SK-N-SH (cell line): ENCODE measurements at places on chromosomes 6 and 20. TPM values are rescaled to one million over a fixed set of nuclear protein-coding genes. Genes with fewer than 3 reads are reported as not detected.

GRCh38 chr6:14349507-14349906 lies 231.9 kb downstream of the CD83 start:
- no peaks in the 10 kb centered on the region for H3K36me3 ChIP-seq
- no peak for DNase-seq
- no peak overlapping the region for H3K4me3 ChIP-seq
- H3K27me3 ChIP-seq: no peaks in the 10 kb centered on the region
- H3K4me1 ChIP-seq: no peaks in the 10 kb centered on the region
- H3K27ac ChIP-seq: no peak overlapping the region

- no peaks in the 10 kb centered on the region for H3K36me3 ChIP-seq
- peaks cover 35% of the 10 kb centered on the region for H3K27me3 ChIP-seq
- no peak overlapping the region for H3K27ac ChIP-seq
- no peak for DNase-seq
Observed at GRCh38 chr6:88165087-88165843, 882 bp downstream of the CNR1 start.

DNA sequence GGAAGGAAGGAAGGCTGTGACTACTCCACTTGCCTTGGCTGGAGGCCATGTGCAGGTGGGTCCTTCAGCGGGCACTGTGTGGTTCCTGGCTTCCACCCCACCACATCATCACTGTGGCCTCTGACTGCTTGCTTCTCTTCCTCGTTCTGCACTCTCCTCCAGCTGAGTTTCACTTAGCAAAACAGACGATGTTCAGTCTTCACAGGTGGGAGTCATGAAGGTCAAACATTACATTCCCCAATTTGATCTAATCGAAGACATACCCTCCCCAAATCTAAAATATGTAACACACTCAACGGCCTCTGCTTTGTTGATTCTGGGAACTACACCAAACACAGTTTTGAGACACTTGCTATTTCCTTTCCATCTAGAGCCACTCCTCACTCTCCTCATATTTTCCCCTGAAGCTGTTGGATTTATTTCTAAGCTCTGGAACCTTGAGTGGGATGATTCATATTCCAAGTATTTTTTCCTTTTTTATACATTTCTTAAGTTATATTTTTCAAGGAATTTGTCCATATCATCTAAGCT lies 132.5 kb upstream of the FOXA2 start:
- H3K4me1 ChIP-seq: no peaks in the 10 kb centered on the region
- no peaks in the 10 kb centered on the region for H3K36me3 ChIP-seq
- H3K4me3 ChIP-seq: 0 out of 2 replicates have a peak overlapping the region, but pooled peaks have one; percentile 11

DNA sequence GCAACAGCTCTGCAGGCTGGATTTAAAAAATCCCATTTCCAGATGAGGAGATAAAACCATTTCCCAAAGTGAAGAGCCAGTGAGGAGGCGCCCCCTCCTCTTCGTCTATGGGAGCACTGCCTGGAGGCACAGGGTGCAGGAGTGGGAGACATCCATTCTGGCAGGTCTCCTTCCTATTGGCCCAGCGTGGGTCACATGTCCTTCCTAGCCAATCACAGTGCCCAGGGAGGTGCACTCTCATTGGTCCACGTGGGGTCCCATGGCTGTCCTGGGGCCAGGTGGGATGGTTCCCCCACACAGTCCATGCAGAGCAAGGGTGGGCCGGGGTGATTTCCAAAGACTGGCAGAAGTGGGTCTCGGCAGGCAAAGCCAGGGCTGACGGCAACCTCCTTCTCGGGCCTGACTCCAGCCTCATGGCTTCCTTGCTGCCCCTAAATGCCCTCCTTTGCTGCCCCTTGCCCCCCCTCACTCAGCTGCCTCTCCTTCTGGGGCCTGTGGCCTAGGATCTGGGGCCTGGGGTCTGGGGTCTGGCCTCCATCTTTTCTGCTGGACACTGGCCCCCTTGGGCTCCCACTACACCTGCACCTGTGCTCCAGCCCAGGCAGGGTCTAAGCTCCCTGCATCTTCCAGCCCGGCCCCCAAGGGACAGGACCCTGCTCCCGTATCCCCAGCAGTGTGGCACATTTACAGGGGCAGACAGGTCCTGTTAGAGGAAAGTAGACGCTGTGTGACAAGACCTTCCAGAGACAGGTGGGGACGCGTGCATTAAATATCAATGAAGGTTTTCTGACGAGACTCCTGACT lies 231.7 kb downstream of the TAF4 start:
- no peak overlapping the region for H3K4me3 ChIP-seq
- no peak overlapping the region for H3K27ac ChIP-seq
- H3K4me1 ChIP-seq: no peaks in the 10 kb centered on the region
- no peaks in the 10 kb centered on the region for H3K36me3 ChIP-seq
- peak; percentile 49 for DNase-seq

- no peaks in the 10 kb centered on the region for H3K27me3 ChIP-seq
- H3K27ac ChIP-seq: no peak overlapping the region
- no peak for DNase-seq
- H3K36me3 ChIP-seq: no peaks in the 10 kb centered on the region
- H3K4me3 ChIP-seq: no peak overlapping the region
Observed at GRCh38 chr6:37727996-37728395, 30.3 kb upstream of the MDGA1 start.

DNA sequence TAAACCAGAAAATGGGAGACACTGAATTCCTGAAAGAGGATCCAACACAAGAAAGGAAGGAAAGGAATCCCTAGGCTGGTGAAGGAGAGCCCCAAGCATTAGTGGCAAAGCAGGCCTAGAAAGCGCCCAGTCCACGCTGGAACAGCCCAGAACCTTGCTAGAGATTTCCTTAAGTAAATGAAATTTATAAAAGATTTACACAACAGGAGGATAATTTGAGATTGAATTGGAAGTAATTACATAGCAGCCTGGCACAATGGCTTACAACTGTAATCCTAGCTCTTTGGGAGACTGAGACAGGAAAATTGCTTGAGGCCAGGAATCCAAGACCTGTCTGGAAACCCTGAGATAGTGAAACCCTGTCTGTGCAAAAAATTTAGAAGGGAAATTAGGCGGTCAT lies 26.8 kb upstream of the C20orf144 start:
- H3K36me3 ChIP-seq: peaks cover 25% of the 10 kb centered on the region
- no peaks in the 10 kb centered on the region for H3K4me1 ChIP-seq
- no peak overlapping the region for H3K27ac ChIP-seq
- DNase-seq: no peak
- H3K4me3 ChIP-seq: no peak overlapping the region

GRCh38 chr6:168783720-168784119 lies 342.7 kb downstream of the SMOC2 start:
- no peak for DNase-seq
- no peaks in the 10 kb centered on the region for H3K36me3 ChIP-seq
- no peaks in the 10 kb centered on the region for H3K27me3 ChIP-seq
- peaks cover 20% of the 10 kb centered on the region; the same call in 1 of the 2 replicates for H3K4me1 ChIP-seq
- H3K4me3 ChIP-seq: no peak overlapping the region

GRCh38 chr20:13341737-13342393 lies 120.8 kb downstream of the ISM1 start:
- no peaks in the 10 kb centered on the region for H3K4me1 ChIP-seq
- H3K27ac ChIP-seq: no peak overlapping the region
- DNase-seq: no peak
- H3K27me3 ChIP-seq: no peaks in the 10 kb centered on the region

- no peak overlapping the region for H3K27ac ChIP-seq
- no peaks in the 10 kb centered on the region; the same call in 1 of the 2 replicates for H3K4me1 ChIP-seq
- H3K4me3 ChIP-seq: no peak overlapping the region
- no peaks in the 10 kb centered on the region for H3K36me3 ChIP-seq
- no peak for DNase-seq
Observed at GRCh38 chr6:49551866-49552129, 1.3 kb downstream of the C6orf141 start.

- H3K27me3 ChIP-seq: 0 out of 2 replicates have a peak, but pooled peaks cover 6% of the 10 kb centered on the region
- no peak for DNase-seq
- H3K4me1 ChIP-seq: no peaks in the 10 kb centered on the region
- H3K27ac ChIP-seq: no peak overlapping the region
Observed at GRCh38 chr20:63226042-63226943, 9.4 kb upstream of the BIRC7 start.

DNA sequence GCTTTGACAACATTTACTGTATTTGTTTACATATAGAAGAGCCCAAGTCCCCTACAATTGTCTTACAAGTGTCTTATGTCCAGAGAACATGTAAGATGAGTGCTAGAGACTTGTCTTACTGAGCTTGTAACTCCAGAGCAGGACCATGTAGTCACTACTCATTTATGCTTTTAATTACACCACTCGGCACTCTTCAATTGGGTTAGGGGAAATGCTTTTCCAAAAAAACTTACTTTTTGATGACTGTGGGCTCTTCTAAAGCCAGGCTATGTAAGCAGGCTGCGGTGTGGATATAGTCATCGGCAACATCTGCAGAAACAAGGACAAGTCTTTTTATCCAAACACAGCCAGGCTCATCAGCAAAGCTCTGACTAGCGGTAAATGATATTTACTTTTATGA lies 18.7 kb downstream of the SNX5 start:
- H3K27me3 ChIP-seq: no peaks in the 10 kb centered on the region
- no peak overlapping the region for H3K27ac ChIP-seq
- H3K4me1 ChIP-seq: no peaks in the 10 kb centered on the region
- no peak for DNase-seq
- peaks cover 91% of the 10 kb centered on the region for H3K36me3 ChIP-seq
- H3K4me3 ChIP-seq: no peak overlapping the region

- no peaks in the 10 kb centered on the region for H3K36me3 ChIP-seq
- peaks cover 9% of the 10 kb centered on the region; the same call in 1 of the 2 replicates for H3K27me3 ChIP-seq
- no peak overlapping the region for H3K27ac ChIP-seq
- no peak for DNase-seq
- H3K4me1 ChIP-seq: no peaks in the 10 kb centered on the region
- H3K4me3 ChIP-seq: no peak overlapping the region
Observed at GRCh38 chr6:130908188-130908587, 81.0 kb downstream of the SMLR1 start.

GRCh38 chr6:167980911-167981580 lies 16.4 kb upstream of the KIF25 start:
- no peaks in the 10 kb centered on the region for H3K36me3 ChIP-seq
- H3K4me3 ChIP-seq: no peak overlapping the region
- H3K27ac ChIP-seq: no peak overlapping the region
- H3K27me3 ChIP-seq: no peaks in the 10 kb centered on the region
- no peak for DNase-seq
- no peaks in the 10 kb centered on the region for H3K4me1 ChIP-seq

GRCh38 chr6:45505470-45505869 lies 127.7 kb upstream of the SUPT3H start:
- no peak for DNase-seq
- H3K36me3 ChIP-seq: peaks cover 4% of the 10 kb centered on the region
- no peak overlapping the region for H3K4me3 ChIP-seq
- H3K27ac ChIP-seq: no peak overlapping the region
- H3K4me1 ChIP-seq: peaks cover 12% of the 10 kb centered on the region; the same call in 1 of the 2 replicates

- H3K4me1 ChIP-seq: no peaks in the 10 kb centered on the region; the same call in 1 of the 2 replicates
- no peak overlapping the region for H3K4me3 ChIP-seq
- H3K27me3 ChIP-seq: no peaks in the 10 kb centered on the region
- H3K27ac ChIP-seq: no peak overlapping the region
- no peak for DNase-seq
Observed at GRCh38 chr6:13302291-13302690, 26.0 kb downstream of the TBC1D7 start.

DNA sequence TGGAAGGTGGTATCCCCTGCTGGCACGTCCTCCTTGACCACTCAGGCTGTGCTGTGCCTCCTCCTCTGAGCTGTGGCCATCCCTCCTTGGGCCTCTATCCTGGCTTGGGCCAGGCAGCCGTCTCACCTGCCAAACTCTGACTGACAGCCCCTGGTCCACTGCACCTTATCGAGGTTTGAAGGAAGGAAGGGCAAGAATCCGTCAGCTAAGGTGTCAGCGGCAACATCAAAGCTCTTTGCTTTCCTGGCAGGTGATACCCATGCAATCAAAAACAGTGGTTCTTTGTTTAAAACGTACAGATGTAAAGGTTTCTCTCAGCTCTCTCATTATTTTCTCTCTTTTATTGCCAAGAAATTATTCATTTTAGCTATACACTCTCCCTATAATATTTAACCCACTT lies 203.9 kb downstream of the TBXT start:
- no peak for DNase-seq
- H3K4me1 ChIP-seq: peaks cover 2% of the 10 kb centered on the region; the same call in 1 of the 2 replicates
- H3K27ac ChIP-seq: no peak overlapping the region
- H3K4me3 ChIP-seq: no peak overlapping the region
- no peaks in the 10 kb centered on the region for H3K36me3 ChIP-seq
- H3K27me3 ChIP-seq: no peaks in the 10 kb centered on the region

DNA sequence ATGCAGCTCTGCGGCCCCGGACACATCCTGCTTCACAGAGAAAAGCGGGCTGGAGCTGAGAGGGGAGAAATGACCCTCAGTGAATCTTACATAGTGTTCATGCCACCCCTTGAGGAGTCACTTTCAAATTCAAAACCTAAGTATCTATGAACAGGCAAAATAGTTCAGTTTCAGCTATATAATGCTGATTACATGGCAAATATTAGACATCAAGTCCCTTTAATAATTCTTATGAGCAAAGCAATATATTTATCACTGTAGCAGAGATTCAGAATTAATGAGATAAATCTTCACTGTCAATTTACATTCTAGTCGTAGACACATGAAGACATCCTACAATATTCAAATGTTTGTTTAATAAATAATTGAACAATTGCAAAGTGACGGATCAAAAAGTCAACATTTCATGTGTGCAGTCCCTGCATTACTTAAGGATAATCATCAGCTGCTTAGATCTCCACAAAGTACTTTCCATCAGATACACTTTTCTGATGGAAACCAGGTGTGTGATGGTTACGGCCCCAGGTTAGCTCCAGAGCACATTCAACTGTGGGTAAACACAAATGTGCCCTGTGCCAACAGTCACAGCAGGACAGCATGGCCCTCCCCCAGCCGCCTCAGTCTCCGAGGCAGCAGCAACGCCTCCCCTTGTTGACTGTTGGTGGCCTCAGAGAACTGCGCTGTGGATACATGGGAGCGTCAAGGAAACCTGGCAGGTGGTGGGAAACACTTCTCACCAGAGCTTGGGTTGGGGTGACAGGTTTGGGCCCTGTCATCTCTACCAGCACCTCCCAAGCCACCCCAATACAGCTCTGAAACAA lies 787 bp upstream of the PRR18 start:
- H3K4me1 ChIP-seq: no peaks in the 10 kb centered on the region
- peaks cover 35% of the 10 kb centered on the region for H3K27me3 ChIP-seq
- DNase-seq: peak; percentile 38
- H3K36me3 ChIP-seq: no peaks in the 10 kb centered on the region

PLEKHG1 gene
- under 0.01 and 0.02 TPM in 2 replicates for polyA plus RNA-seq

BTNL2 gene
- not detected in 2 replicates for polyA plus RNA-seq

HLA-E gene
- polyA plus RNA-seq: 90.9 and 99.7 TPM in 2 replicates

POM121L2 gene
- not detected in 2 replicates for polyA plus RNA-seq
